ENCODE measurements at places on chromosomes 2 and 18.
A peak's percentile ranks its signal among the peaks of the same experiment; 100 is the strongest.

DNA sequence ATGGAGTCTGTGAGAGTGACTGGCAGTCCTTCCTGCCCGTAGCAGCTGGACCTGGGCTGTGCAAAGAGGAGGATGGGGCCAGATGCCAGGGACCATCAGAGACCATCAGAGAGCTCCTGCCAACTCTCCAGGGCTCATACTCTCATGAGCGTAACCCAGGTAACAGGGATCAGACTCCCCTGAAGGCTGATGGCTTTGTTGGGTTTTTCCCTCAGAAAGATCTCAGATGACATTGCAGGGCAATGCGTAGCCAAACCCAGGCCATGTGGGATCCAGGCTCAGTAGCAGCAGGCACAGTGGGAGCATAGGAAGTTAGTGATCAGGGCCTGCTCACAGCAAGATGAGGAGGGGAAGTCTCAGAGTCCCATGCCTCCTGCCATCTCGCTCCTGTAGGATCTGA, 218.0 kb downstream of the LOXHD1 start:
- no peak for DNase-seq

- DNase-seq: no peak
Observed at GRCh38 chr18:49731421-49731841, 81.9 kb downstream of the ACAA2 start.

- DNase-seq: no peak
Observed at GRCh38 chr2:29276151-29276550, 160.9 kb downstream of the CLIP4 start.

DNA sequence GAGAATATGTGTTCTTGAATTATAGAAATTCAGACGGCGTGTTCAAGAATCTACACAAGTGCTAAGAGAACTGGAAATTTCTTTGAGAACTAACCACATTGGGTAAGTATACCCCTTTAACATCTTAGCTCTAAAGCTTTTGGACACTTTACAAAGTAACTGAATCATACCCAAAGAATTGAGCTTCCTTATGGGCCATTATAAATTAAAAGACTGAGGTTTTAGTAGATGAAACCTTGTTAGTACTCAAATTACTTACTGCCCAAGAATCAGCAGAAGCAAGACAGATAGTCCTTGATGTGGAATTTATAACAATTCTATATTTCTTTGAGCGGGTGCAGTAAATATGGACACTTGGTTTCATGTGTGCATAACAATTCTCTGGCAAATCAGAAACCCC, 168.3 kb downstream of the PRPF40A start:
- no peak for DNase-seq

GRCh38 chr2:13240789-13241487, 524.2 kb downstream of the TRIB2 start:
- no peak for DNase-seq

DNA sequence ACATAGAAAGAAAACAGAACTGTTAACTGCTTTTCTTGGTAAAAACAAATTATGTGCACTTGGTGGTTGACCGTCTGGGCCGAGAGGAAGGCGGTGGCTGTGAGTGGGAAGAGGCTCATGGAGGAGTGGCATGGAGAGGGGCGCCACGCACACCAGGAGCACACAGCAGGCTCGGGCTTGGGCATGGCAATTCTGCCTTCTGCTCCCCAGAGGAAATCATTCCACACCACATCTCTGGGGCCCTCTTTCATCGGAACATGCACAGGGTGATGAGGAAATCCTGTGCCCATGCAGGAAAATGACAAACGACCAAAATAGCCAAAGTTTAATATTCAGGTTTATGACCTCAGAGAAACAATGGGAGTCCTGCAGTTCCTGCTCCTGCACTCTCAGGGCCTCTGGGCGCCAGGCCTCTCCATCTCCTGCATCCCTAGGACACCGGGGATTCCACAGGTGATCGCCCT, 26.4 kb downstream of the WDFY1 start:
- DNase-seq: no peak

DNA sequence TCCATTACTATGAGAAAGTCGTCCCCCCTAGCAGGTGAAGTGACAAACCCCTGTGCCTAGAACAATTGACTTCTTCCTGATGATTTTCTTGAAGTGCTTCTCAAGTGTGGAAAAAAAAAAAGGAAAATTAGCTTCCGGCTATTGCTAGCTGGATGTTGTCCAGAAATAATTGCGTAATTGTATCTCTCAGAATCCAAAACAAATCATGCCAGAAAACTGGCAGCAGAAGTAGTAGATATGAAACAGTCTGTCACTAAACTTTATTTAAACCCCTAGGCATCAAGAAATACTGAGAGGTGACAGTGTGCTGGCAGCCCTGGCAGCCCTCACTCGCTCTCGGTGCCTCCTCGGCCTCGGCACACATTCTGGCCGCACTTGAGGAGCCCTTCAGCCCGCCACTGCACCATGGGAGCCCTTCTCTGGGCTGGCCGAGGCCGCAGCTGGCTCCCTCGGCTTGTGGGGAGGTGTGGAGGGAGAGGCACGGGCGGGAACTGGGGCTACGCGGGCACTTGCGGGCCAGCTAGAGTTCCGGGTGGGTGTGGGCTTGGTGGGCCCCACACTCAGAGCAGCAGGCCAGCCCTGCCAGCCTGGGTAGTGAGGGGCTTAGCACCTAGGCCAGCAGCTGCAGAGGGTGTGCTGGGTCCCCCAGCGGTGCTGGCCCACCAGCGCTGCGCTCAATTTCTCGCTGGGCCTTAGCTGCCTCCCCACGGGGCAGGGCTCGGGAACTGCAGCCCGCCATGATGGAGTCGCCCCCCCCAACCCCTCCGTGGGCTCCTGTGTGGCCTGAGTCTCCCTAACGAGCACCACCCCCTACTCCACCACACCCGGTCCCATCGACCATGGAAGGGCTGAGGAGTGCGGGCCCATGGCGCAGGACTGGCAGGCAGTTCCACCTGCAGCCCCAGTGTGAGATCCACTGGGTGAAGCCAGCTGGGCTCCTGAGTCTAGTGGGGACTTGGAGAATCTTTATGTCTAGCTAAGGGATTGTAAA, 80.5 kb upstream of the ABCA12 start:
- DNase-seq: no peak

GRCh38 chr2:201551901-201552300, 91.4 kb downstream of the TMEM237 start:
- DNase-seq: no peak

DNA sequence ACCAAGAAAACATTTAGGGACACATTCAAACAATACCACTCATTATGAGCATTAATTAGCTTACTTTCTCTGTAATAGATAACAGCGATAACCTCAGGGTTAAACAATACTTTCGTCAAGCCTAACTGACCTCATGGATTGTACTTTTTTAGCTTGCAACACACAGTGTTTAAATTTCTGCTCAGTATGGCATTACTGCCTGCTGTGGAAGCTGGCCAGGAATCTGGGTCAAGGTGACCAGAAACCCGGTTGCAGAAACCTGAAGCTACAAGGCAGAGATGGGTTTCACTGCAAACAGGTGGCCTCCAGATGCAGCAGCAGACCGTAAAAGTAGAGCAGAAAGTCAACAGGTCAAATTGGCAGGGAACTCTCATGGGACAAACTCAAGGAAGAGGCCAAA, 123.8 kb upstream of the FHL2 start:
- DNase-seq: peak; percentile 18

All from left kidney (tissue), 8 donors.